ENCODE measurements at places on chromosomes 16 and 17. TPM values are rescaled to one million over a fixed set of nuclear protein-coding genes. Genes with fewer than 3 reads are reported as not detected.
A peak's percentile ranks its signal among the peaks of the same experiment; 100 is the strongest.

GRCh38 chr17:14203388-14203787 lies 33.3 kb downstream of the CDRT15 start:
- DNase-seq = no peak

GRCh38 chr17:82232322-82232820 lies 3.5 kb downstream of the SLC16A3 start:
- DNase-seq = no peak

DNA sequence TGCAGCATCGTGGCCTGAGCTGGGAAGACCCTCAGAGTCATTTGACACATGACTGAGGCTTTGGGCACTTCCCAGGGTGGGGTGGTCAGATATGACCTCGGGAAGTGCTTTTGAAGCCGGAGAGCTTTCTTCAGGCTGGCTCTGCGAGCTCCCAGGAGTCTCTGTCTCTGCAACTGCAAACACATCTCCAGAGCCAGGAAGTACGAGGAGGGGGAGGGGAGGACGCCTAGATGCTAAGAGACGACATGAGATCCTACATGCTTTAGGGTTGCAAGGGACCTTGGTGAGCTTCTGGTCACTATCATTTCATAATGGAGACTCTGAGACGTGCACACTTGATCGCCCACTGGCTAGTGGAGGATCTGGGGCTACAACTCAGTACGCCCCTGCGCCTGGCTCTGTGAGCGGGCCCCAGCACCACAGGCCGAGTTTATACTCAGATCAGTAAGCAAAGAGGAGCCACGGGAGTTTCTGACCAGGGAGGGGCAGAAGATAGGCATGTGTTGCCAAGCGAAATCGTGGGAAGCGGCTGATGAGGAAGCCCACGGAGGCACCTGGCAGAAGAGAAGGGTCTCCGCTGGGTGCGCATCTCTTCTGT lies 527 bp upstream of the MGAT5B start:
- DNase-seq = no peak

DNA sequence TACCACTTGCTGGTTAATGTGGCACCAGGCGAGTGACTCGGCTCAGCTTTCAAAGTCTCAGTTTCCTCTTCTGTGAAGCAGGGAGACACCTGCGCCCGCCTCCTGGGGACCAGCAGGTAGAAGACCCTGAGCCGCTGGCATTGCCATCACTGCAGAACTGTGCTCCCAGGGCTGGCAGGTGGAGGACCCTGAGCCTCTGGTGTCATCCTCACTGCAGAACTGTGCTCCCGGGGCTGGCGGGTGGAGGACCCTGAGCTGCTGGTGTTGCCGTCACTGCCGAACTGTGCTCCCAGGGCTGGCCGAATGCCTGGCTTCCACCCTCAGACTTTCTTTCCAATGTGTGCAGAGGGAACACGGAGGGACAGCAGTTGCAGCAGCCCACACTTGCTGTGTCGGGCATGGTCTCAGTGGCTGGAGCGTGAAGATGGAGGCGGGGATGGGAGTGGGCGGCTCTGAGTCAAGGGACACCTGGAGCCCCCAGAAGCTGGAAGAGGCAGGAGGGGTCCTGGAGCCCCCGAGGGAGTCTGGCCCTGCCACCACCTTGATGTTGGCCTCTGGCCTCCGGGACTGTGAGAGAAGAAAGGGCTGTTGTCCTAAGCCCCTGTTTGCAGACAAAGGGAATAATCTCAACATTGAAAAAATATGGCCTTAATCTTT lies 75.8 kb upstream of the METTL9 start:
- DNase-seq = no peak

DNA sequence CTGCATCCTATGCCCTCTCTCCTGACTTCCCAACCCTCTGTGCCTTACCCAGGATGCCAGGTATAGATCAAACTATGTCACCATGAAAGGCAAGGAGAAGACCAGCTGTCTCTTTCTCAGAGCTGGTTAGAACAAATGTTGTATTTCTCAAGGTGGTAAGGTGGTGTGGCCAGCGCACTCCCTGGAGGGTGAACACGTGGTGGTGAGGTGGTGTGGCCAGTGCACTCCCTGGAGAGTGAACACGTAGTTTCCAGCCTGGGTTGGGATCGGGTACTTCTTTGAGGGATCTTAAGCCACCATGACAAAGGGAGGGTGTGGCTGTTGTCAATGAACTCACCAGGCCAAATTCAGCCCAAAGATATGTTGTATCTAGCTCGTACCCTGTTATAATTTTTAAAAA lies 26.8 kb downstream of the KATNIP start:
- DNase-seq = no peak

- DNase-seq = peak; percentile 89
Measured at GRCh38 chr17:43171586-43172487, 823 bp downstream of the NBR1 start.

GRCh38 chr17:71395901-71396300 lies 724.9 kb upstream of the SOX9 start:
- no peak for DNase-seq

- DNase-seq = no peak
Measured at GRCh38 chr16:4093495-4094126, 22.6 kb downstream of the ADCY9 start.

GRCh38 chr16:88440686-88441405 lies 12.2 kb upstream of the ZFPM1 start:
- no peak for DNase-seq

DNA sequence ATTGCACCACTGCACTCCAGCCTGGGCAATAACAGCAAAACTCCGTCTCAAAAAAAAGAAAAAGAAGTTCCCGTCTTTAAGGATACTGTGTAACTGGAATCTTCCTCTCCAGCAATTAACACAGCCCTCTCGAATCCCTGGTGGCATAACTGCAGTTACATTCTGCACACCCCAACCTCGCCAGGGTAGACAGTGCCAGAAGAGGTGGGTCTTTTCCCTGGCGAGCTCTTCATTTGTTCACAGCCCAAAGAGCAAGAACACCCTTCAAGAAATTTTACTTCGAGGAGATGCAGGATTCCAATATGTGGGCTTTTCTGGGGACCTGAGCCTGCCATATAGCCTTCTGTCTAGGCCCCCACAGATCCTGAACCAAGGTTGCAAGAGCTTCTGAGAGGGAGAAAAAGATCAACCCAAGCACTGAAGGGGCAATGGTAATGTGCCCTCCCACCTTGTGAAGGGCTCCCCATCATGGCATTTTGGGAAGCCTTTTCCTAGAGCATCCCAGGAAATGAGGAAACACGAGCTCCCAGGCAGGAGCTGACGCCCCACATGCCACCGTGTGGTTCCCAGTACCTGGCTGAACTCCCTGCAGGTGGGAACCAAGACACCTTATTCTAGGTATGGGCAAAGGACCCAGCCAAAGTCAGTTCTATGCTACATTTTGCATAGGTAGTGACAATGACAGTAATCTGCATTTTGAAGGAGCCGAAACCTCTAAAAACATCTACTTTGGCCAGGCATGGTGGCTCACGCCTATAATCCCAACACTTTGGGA lies 26.9 kb downstream of the TK2 start:
- no peak for DNase-seq

DNA sequence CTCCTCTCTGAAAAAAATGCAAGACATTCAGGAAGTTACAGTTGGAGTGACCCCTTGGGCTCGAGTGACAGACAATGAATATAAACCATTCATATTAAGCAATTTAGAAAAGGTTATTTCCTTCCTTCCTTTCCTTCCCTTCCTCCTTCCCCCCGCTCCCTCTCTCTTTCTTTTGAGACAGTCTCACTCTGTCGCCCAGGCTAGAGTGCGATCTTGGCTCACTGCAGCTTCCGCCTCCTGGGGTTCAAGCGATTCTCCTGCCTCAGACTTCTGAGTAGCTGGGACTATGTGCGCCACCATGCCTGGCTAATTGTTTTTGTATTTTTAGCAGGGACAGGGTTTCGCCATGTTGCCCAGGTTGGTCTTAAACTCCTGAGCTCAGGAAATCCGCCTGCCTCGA lies 13.2 kb downstream of the PSMD12 start:
- DNase-seq = no peak

GRCh38 chr16:85192238-85193114 lies 80.2 kb upstream of the CIBAR2 start:
- DNase-seq = no peak

DNA sequence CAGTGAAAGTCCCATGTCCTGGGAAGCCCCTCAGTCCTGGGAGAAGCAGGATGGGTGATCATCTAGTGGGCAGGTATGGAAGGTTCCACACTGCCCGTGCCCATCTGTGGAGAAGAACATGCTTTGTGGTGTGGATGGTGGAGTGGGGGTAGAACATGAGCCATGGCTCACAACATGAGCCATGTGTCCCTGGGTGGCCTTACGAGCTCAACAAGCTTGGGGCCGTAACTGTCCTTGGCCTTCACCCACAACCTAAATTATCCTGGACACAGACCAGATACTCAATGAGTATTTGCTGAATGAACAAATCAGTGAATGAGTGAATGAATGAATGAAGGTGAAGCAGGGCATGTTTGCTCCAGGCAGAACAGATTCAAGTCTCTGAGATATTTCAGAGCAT lies 13.5 kb downstream of the SOX8 start:
- no peak for DNase-seq

SPATA32 gene
- polyA plus RNA-seq = 0.24 TPM

COPZ2 gene
- 35.3 TPM for polyA plus RNA-seq

FAM117A gene
- 28.2 TPM for polyA plus RNA-seq

CDH8 gene
- polyA plus RNA-seq = 1.4 TPM

FBXL16 gene
- polyA plus RNA-seq = 0.75 TPM

HS3ST3B1 gene
- 2.7 TPM for polyA plus RNA-seq

MBTD1 gene
- 51.8 TPM for polyA plus RNA-seq
